ENCODE measurements at places on chromosomes 12 and 14.
A peak's percentile ranks its signal among the peaks of the same experiment; 100 is the strongest.

DNA sequence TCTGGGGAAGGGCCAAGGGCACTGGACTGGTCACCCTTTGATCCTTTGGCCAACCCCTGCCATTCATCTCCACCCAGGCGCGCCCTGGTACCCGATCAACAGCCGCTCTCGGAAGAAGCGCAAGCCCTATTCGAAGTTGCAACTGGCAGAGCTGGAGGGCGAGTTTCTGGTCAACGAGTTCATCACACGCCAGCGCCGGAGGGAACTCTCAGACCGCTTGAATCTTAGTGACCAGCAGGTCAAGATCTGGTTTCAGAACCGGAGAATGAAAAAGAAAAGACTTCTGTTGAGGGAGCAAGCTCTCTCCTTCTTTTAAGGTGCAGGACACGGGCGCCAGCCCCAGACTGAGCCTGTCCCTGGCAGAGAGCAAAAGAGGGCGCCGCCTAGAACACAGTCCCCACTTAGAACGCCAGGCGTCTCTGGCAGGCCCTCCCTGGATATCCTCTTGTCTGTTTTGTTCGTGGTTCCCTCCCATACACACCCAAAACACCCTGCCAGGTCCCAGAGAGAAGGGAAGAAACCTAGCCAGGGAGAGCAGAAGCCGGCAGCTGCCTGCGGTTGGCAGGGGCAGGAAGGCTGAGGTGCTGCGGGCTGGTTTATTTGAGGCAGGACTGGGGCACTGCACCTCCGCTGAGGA is 1.7 kb downstream of the HOXC12 start:
- no peak for DNase-seq

- no peak for DNase-seq
Measured at GRCh38 chr14:92952481-92953298, 29.7 kb downstream of the CHGA start.

- DNase-seq = peak; percentile 63
Measured at GRCh38 chr14:103719751-103720150, 4.1 kb downstream of the ZFYVE21 start.

DNA sequence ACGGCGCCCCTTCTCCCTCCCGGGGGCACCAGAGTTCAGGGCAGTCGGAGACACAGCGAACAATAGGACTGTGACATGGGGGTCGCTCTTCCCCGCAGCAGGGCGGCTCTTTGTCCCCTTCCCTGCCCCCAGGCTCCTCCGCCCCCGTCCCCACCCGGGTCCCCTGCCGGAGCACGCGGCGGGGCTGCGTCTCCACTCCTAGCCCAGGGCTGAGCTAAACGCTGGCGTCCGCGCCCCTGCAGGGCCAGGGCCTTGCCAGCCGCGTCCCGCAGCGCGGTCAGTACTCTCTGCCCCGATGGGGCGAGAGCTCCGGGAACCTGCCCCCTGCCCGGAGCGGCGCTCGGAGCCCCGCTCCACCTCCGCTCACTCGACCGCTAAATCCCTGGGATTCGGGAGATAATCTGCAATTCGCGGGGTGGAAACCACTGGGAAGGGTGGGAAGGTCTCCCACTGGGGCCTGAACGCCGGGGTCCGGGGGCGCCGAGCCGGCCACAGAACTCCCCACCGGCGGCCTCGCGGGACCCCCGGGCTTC is 825 bp upstream of the CCDC85C start:
- peak; percentile 54 for DNase-seq

GRCh38 chr14:105158794-105159193 is 9.8 kb downstream of the JAG2 start:
- DNase-seq = no peak

Measured in myocyte (in vitro differentiated cells).